ENCODE measurements at places on chromosomes 5 and 9. TPM values are rescaled to one million over a fixed set of nuclear protein-coding genes. Genes with fewer than 3 reads are reported as not detected.

Gene DMRT3
- not detected for total RNA-seq

Gene ARID3C
- not detected for total RNA-seq

Gene CAMK4
- 6.0 TPM for total RNA-seq

Gene GDA
- 1.5 TPM for total RNA-seq

Gene TLR4
- total RNA-seq = 14.2 TPM

Gene UGT3A1
- 2.5 TPM for total RNA-seq

Gene NR3C1
- total RNA-seq = 85.2 TPM

Gene DPYSL3
- 71.4 TPM for total RNA-seq

Gene SOX30
- total RNA-seq = 0.10 TPM

Gene EPB41L4A
- 9.8 TPM for total RNA-seq

Gene SWI5
- 13.9 TPM for total RNA-seq

Gene PCDHA2
- total RNA-seq = 0.20 TPM

Gene HRCT1
- total RNA-seq = not detected

Gene NFIB
- total RNA-seq = 124 TPM

Gene APC
- total RNA-seq = 52.6 TPM

Gene PHF24
- total RNA-seq = 0.49 TPM

Gene IL5
- total RNA-seq = not detected

Gene TTC16
- total RNA-seq = not detected

Gene PSD2
- 0.20 TPM for total RNA-seq

Gene ECSCR
- 11.9 TPM for total RNA-seq

Gene CRHBP
- total RNA-seq = 0.20 TPM

Gene SOHLH1
- not detected for total RNA-seq

Gene SPATA6L
- total RNA-seq = 2.1 TPM

Gene HAPLN1
- total RNA-seq = 1.6 TPM

Gene PCDH1
- total RNA-seq = 21.3 TPM

Gene OGN
- 281 TPM for total RNA-seq

Gene C1QTNF3
- 34.8 TPM for total RNA-seq

Gene TMC1
- 0.69 TPM for total RNA-seq

Gene EGR1
- total RNA-seq = 47.6 TPM

Gene GPX8
- 61.1 TPM for total RNA-seq

Gene ZFP2
- total RNA-seq = 1.9 TPM

Gene SHC3
- total RNA-seq = 0.79 TPM

Gene UBE2QL1
- 0.89 TPM for total RNA-seq

Gene ADCY2
- 6.9 TPM for total RNA-seq

Gene CCNJL
- total RNA-seq = 3.2 TPM

Gene LRRC19
- total RNA-seq = not detected

Gene PCDHGA9
- 4.2 TPM for total RNA-seq

Gene DAB2IP
- 12.8 TPM for total RNA-seq

Gene AK8
- total RNA-seq = 1.1 TPM

Gene BTNL3
- total RNA-seq = not detected

Gene PRLR
- total RNA-seq = 3.6 TPM

Gene JAK2
- total RNA-seq = 20.9 TPM

Gene KCTD16
- 0.20 TPM for total RNA-seq

Gene GNA14
- 1.6 TPM for total RNA-seq

Gene FREM1
- 30.9 TPM for total RNA-seq
